ENCODE measurements at places on chromosomes 1 and 21. TPM values are rescaled to one million over a fixed set of nuclear protein-coding genes. Genes with fewer than 3 reads are reported as not detected.

ODR4 gene
- 21.8 TPM for total RNA-seq

FHAD1 gene
- total RNA-seq, result 0.55 TPM

GRCh38 chr1:29452463-29453230, 216.3 kb downstream of the PTPRU start:
- DNase-seq, result no peak

DNA sequence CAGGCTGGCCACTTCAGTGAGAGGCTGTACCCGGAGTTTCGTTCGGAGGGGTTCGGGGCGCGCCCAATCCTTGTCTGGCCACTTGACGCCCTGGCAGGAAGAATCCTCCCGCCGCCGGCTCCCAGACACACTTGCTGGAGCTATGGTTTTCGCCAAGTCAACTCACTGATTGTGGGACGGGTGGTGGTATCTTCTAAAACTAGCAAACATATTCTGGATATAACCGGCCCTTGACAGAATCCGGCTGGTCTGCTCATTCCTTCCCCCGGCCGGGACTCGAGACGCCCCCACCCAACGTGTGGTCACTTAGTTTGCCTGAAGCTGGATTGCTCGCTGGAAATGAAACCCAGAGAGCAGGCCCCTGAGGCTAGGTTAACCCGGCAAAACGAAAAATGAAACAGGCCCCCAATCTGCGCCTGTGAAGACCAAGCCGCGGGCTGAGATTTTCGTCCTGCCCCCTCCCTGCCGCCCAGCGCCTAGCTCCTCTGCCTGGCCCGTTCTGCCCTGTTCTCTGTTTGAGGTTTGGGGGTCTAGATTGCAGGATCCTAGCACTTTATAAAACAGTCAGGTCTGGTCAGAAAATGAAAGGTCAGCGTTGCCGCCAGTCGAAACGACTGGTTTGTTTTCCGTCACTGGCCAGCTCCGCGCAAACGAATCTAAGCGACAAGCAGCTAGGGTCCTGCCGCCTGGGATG, 4.6 kb downstream of the GFI1 start:
- no peak for DNase-seq

GRCh38 chr1:211965108-211965805, 70.1 kb downstream of the INTS7 start:
- no peak for DNase-seq

DDX59 gene
- 17.1 TPM for total RNA-seq

DNA sequence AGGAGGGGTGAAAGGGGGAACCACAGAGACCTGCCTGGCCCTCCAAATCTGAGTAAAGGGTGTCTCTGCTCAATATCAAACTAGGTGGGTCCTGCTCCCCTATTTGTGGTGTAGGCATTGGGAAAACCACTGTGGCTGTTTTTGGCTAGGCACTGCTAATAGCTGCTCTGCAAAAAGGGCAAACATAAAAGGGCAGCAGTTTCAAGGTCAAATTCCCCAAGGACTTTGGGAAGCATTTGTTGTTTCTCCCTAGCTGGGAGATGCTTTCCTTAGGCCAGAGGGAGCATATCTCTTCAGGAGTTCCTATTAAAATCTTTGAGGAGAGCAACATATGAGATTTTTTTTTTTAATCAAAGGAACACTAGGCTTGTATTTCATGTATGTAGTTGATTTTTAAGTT, 2.4 kb downstream of the C1orf162 start:
- DNase-seq, result no peak

- DNase-seq, result no peak
Observed at GRCh38 chr1:154445040-154445472, 39.9 kb downstream of the IL6R start.

DNA sequence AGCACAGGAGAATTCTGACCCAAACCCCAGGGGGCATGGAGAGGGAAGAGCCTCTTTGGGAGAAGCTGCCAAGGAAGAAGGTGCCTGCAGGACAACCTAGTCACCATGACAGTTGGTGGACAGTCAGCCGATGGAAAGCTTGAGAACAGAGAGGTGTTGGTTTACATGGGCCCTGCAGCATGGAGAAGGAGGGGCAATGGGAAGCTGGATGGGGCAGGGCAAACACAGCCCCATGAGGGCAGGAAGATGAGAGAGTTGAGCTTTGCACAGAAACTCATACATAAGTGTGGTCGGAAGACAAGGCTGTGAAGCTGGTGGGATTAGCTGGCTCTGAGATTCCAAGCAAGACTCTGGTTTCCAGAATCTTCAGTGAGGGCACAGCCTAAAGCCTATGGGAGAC, 6.6 kb upstream of the SLC5A9 start:
- DNase-seq, result no peak

KRTAP20-3 gene
- total RNA-seq, result not detected

Measured in mesenteric fat pad (tissue), 1 donor.